ENCODE measurements at places on chromosomes 5 and 9.

GRCh38 chr5:135850231-135850630, 15.8 kb downstream of the SLC25A48 start:
- no peak for DNase-seq

GRCh38 chr9:77839459-77840140, 191.5 kb upstream of the GNA14 start:
- no peak for DNase-seq

GRCh38 chr9:33426843-33427293, 20.5 kb downstream of the AQP3 start:
- DNase-seq = no peak

- DNase-seq = no peak
Measured at GRCh38 chr9:2260417-2261306, 245.5 kb downstream of the SMARCA2 start.

DNA sequence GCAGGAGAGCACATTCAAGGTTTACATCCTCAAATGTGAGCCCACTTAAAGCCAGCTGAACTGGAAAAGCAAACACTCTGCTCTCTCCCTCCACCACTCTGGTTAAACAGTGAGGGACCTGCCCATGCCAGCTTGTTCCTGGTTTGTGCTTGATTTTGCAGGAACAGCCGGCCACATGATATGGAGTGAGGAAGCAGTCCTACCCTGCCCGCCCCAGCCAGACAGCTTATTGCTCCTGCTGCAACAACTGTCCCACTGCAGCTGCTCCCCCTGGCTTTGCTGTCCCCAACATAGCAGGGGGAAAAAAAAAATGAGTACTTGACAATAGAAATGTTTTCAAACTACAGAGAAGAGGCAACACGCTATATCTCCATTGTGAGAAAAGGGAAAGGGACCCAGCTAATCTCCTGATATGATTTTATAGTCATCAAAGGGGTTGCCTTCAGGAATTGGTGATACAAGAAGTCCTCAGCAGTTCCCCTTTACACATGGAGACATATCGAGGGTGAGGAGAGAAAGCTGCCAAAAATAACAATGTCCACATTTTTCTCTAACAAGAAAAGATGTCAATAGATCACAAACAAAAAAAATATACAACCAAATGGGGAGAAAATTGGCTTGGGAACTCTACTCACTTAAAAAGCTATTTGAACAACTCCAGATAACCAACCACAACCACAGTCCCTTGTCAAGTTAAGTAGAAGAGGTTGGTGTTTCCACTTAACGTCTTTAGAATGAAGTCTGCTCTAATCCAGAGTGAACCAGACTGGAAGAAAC, 4.6 kb downstream of the MYO10 start:
- DNase-seq = peak; percentile 30
